NCI-H2171 (cell line): ENCODE measurements at places on chromosomes 1 and 21.

DNA sequence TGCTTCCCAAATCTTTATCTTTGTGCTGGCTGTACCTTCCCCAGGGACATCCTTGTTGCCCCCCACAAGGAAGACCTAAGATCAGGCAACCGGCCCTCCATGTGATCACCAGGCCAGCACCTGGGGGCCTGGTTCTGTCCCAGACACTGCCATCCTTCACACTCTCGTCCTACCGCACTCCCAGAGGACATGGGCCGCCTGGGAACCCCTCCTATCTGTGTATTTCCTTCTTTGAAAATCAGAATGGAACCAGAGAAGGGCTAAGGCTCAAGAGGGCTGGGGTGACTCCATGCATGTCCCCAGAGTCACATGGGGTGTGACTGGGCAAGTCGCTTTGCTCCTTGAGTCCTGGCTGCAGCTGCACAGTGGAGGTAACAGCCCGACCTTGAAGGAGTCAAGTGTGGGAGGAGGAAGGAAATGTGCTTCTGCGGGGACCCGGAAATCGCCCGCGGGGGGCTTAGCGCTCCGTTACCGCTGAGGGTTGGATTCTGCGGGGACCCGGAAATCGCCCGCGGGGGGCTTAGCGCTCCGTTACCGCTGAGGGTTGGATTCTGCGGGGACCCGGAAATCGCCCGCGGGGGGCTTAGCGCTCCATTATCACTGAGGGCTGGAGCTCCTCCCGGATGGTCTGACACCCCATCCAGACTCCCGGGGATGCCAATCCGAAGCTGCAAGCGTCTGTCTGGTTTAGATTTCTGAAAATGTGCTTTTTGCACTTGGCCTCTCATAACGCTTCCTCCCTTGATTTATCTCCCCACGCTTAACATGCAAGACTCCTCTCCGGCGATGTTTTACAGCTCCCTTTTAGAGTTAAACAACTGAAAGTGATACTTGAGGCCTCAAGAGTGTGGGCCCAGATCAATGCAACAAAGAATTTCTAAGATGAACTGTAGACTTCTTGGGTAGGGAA is 278.9 kb downstream of the NPHP4 start:
- DNase-seq: no peak

GRCh38 chr1:99305626-99306025 is 41.3 kb downstream of the PLPPR4 start:
- no peak for DNase-seq

GRCh38 chr1:159707472-159708260 is 6.7 kb downstream of the CRP start:
- no peak for DNase-seq

- no peak for DNase-seq
These were observed 102.7 kb upstream of the NGF start for GRCh38 chr1:115440733-115441132.

- no peak for DNase-seq
These were observed 63.4 kb downstream of the LBR start for GRCh38 chr1:225364439-225364838.

- DNase-seq: no peak
These were observed 580 bp downstream of the RBM34 start for GRCh38 chr1:235160383-235160956.

DNA sequence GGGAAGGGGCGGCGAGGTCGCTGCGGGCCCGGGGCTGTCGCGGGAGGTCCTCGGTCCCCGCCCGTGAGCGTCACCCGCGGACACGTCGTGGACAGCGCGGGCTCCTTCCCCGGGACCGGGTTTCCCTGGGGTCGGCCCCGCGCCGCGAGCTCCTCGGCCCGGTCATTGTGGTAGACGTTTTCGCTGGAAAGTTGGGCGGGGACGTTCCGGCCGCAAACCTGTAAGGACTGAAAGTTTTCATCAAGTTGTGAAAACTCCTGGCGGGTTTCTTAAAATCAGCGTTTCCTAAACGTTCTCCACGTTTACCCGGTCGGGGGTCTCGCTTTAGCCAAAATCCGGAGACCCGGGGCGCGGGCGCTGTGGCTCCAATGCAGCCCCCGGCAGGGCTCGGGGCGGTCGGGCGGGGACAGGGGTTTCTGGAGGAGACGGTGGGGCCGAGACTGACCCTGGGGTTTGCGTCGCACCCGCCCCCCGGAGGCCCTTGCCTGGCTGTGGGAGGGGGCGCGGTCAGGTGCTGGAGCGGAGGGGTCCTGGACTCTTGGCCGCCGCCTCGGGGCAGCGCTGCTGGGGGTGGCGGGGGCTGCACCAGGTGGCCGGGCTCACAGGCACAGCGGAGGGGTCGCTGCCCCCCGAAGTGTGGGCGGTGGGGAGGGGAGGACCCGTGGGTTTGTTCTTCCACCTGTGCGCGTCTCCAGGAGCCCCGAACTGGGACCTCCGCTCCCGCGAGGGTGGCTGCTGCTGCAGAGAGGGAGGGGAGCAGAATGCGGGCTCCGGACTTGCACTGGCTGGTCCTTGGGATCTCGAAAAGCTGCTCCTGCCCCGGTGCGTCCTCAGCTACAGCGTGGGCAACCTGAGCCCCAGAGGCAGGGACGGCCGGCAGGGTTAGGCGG is 827 bp downstream of the PRKCZ start:
- no peak for DNase-seq

DNA sequence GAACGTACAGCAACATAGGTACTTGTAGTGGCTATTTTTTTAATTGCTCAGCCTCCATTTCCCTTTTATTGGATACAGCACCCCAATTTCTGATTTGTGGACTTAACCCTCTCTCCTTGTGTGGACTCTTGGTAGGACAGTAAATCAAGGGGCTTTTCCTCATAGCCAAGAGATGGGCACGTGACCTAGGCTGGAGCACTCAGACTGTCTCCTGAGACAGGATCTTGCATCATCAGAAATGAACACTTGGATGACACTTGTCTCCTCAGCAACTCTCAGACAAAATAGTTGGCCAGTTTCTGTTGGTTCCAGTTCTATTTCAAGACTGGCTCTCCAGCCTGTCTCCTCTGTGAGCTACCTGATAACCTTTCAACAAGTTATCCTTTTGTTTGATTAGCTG is 112.9 kb upstream of the ZNF678 start:
- no peak for DNase-seq
